ENCODE measurements at places on chromosomes 11 and 22.
A peak's percentile ranks its signal among the peaks of the same experiment; 100 is the strongest.

- DNase-seq = no peak
Observed at GRCh38 chr11:62388999-62389398, 29.8 kb upstream of the SCGB1A1 start.

DNA sequence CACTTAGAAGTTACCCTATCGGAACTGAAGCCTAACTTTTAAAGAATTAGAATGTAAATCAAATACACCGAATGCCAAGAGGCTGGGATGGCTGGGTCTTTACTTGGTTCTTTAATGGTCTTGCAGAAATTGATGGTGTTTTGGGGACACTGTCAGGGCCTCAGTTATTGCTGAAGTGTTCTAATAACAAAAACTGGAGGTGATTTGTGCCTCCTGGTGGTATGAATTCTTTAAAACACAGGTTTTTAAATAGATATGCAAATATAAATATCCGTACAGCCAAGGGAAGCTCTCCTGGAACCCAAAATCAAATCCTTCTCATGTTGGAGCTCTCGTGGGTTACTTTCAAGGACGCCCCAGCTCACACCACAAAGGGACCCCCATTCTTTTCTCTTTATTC is 19.3 kb upstream of the TMPRSS5 start:
- DNase-seq = no peak

DNA sequence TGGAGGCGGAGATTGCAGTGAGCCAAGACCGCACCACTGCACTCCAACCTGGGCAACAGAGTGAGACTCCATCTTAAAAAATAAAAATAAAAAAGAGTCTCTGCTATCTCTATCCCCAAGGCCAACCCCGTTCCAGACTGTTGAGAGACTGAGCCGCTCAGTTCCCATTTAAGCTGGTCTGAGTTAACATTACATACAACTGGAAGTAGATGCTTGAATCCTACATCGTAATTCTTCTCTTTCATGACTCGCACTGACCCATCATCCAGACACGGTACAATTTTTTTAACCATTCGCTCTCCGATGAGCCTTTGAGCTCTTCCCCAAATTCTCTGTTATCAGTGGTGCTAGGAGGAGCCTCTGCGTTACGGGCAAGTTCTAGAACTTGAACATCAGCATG is 4.9 kb upstream of the CYTH4 start:
- DNase-seq = no peak

DNA sequence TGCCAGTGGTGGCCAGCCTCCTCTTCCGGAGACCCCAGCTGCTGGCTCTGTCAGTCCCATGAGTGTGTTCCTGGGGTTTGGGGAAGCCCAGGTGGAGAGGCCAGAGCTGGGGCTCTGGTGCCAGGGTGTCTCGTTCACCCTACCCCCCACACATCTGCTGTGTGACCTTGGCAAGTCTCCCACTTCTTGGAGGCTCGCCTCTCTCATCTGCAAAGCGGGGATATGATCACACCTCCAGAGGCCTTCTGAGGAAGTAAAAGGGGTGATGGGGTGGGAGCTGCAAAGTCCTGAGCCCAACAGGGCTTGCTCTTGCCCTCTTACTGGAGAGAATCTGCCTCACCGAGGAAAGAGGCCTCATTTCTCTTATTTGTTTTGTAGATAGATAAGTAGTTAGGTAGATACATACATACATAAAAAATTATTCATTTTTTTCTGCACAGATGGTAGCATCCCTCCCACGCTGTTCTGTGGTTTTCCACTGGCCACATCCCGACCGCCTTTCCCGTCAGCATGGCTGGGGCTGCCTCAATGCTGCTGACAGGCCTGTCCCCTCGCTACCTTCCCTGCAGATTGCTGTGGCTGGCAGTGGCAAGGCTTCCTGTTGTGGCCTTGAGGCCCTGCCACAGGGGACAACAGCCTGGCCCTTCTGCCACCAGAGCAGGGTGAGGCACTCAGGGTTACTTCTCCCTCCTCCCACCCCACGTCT is 23.9 kb downstream of the MYO7A start:
- DNase-seq = no peak

GRCh38 chr11:127376301-127376700 is 375.7 kb upstream of the KIRREL3 start:
- DNase-seq = no peak

GRCh38 chr11:77253690-77254089 is 47.8 kb downstream of the GDPD4 start:
- DNase-seq = no peak

DNA sequence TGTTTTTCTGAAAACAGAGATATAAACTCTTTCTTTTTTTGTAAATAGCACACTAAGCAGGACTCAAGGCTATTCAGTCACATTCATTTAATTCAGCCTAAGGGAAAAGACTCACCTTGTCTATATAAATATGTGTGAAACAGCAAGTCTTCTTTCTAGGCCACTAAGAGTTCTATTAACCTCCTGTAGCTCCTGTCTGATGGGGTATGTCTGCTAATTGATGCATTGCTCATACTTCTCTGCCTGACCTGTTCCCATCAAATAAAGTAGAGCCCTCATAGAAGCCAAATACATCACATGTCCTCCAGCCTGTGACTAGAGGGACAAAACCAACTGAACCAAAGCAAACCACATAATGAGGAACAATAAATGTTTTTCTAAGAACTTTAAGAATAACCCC is 68.2 kb downstream of the MSANTD4 start:
- DNase-seq = no peak

DNA sequence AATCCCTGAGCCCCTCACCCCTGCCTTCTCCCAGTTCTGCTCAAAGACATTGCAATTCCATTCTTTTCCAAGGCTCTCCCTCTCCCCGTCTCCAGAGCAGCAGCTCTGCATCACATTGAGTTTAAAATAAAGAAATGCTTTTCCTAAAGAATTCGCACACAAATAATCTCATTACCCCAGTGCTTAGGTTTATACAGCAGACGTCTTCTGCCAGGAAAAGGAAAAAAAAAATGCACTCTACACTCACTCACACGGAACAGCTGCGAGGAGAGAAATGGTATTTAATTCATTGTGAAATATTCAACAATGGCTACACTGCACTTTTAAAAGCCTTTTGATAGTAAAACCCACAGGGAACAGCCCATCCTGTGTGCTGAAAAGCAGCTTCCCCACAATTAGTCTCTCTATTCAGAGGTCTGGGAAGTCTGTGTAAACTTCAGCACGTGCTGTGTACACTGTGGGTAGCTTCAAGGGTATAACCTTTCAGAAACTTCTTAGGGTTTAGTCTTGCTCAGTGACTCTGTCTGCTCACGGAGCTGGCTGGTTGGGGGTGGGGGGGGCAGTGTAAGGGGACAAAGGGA is 42.8 kb downstream of the ETS1 start:
- peak; percentile 48 for DNase-seq

GRCh38 chr11:116396331-116396730 is 376.5 kb downstream of the BUD13 start:
- DNase-seq = no peak

- no peak for DNase-seq
Observed at GRCh38 chr11:80505771-80506170, 1064.9 kb upstream of the TENM4 start.

- no peak for DNase-seq
Observed at GRCh38 chr11:96191752-96192151, 151.2 kb downstream of the MAML2 start.

DNA sequence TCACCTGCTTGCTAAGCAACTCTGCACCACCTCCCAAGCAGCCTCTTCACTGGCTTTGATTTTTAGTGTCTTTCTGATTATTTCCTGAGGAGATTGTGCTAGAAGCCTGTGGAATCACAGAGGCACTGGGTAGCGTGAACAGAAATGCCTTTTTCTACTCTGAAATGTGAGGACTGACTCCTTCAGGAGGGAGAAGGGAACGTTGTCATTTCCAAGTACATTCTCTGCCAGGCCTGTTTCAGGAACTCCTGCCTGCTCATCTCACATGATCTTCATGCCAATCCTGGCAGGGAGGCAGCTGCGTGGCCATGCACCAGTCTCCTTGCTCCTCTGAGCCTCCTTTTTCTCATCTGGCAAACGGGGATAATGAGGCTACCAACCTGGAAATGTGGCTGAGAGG is 49.8 kb upstream of the PRDM11 start:
- DNase-seq = peak; percentile 1

- DNase-seq = no peak
Observed at GRCh38 chr11:94297985-94298576, 6.3 kb upstream of the IZUMO1R start.

DNA sequence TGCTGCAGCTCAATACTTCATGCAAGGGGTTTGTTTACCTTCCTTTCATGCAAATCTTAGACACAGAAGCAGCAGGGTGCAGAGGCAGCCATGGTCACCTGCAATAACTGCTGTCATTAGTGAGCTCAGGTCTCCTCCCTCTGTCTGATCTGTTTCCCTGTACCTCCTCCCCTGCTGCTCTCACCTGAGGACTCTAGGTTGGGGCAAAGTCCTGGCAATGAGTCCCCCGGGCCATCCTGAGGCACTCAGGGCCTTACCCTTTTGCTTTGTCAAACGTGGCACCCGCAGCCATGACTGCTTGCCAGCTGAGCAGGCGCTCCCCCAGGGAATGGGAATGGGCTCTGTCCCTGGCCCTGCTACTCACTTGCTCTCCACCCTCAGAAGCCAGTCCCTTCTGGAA is 3.9 kb downstream of the LRRC10B start:
- DNase-seq = no peak

DNA sequence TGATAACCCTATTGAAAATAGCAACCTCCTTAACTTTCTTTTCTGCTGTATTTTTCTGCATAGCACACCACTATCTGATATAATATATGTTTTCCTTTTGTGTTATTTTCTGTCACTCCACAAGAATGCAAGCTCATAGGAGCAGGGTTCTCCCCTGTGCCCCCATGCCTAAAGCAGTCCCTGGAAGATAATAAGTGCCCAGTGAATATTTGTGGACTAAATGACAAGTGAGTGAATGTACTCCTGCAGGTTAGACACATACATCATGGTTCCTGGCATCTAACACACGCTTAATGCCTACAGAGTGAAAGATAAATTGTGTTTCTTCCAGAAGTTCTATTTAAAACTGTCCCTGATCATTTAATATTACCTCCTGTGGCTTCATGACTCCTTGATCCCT is 23.9 kb upstream of the OR9Q2 start:
- no peak for DNase-seq

DNA sequence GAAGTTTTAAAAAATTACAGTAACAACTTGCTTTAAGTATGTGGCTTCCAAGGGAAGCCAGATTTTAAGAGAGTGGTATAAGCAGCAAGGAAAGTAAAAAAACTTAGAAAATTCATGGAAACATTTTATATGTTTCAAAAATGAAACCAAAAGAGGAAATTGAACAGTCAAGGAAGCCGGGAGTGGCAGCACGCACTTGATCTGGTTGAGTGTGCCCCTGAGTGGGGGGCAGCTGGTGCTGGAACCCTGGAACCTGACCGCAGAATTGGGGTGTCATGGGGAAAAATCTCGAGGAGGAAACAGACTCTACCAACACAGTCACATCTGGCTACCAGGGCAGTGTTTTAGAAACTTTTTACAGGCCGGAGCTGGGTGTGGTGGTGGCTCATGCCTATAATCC is 14.0 kb downstream of the MICALL1 start:
- no peak for DNase-seq

DNA sequence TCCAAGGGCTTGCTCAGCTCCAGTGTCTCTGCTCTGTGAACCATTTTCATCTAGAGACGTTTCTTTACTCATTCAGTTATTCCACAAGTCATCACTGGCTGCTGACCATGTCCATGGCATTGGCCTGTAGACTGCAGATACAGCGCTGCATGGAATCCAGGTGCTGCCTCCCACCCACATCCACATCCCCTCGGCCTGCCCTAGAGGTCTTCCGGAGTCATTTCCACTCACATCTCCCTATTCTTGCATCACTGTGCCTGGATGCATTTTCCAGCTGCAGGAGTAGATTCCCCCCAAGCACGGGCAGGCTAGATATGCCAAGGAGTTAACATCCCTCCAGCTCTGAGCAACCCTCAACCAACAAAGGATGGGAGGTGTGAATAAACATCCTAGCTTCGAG is 68.9 kb downstream of the CHST1 start:
- DNase-seq = no peak

GRCh38 chr11:73185680-73186293 is 32.3 kb upstream of the P2RY2 start:
- DNase-seq = peak; percentile 93

DNA sequence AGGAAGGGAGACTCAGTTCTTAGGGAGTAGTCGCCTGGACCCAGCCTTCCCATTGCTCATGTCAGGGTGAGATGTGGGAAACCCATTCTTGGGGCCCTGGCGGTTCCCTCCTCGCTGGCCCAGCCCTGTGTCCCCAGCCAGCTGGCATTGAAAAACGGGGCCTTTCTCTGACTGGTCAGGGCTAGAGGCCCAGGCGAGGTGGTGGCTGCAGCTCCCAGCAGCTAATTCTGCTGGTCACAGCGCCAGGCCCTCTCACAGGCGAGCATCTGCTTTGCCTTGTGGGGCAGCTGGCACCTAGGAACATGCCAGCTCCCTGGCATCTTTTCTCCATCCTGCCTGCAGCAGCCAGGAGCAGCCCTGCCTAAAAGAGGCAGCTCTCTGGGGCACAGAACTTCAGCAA is 20.1 kb downstream of the TSPAN18 start:
- peak; percentile 39 for DNase-seq

DNA sequence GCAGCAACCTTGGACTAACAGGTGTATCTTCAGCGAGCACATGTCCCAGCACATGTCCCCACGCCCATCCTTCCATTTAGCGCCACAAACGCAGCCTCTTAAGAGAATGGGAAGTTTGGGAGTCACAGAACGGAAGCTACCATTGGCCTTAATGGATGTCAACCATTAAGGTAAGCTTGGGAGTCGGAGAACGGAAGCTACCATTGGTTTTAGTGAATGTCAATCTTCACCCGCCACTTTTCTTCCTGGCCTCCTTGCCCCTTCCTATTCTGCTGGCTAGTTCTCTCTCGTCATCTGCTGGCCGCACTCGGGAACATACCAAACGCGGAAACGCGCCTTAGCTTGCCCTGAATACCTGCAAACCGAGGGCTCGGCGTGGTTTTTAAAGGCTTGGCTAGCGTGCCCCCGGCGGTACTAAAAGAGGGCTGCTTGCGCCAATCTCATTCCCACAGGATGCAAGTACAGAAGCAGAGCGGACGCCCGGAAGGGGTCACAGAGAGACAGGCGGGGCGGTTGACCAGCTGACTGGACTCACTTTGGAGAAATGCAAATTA is 24.3 kb downstream of the GLYATL1 start:
- peak; percentile 50 for DNase-seq

GRCh38 chr11:64765291-64765850 is 5.6 kb upstream of the PYGM start:
- DNase-seq = no peak

GRCh38 chr11:12587333-12587991 is 86.8 kb upstream of the TEAD1 start:
- DNase-seq = peak; percentile 30

- no peak for DNase-seq
Observed at GRCh38 chr11:67389477-67389876, 2.3 kb upstream of the RAD9A start.
